ENCODE measurements at places on chromosomes 3 and 15. TPM values are rescaled to one million over a fixed set of nuclear protein-coding genes. Genes with fewer than 3 reads are reported as not detected.
A peak's percentile ranks its signal among the peaks of the same experiment; 100 is the strongest.

Gene SOX14
- total RNA-seq = not detected

Gene HACD3
- total RNA-seq = 27.3 TPM

Gene CEMIP
- total RNA-seq = 0.04 TPM

Gene SLC22A13
- total RNA-seq = 0.21 TPM

Gene SLC28A2
- total RNA-seq = not detected

GRCh38 chr3:73502609-73503583 is 121.8 kb downstream of the PDZRN3 start:
- DNase-seq = peak; percentile 77

- DNase-seq = no peak
Observed at GRCh38 chr15:83016906-83017305, 5.5 kb upstream of the C15orf40 start.

GRCh38 chr3:73493543-73494308 is 131.0 kb downstream of the PDZRN3 start:
- no peak for DNase-seq

DNA sequence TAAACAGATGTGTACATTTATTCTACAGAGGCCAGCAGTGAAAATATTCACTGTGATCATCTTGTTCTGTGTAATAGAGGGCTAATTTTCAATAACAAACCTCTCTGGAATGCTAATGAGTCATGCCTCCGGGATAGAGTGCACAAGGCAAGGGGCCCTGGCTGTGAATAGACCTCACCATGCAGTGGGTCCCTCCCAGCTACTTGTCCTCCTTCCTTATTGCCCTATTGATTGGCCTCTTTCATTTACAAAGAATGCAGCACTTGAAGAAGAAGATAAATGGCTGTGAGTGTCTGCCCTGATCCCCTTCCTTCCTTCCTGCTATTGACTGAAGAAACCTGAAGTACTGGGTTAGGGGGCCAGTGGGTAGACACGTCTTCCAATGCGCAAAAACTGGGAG is 436.3 kb downstream of the WDR72 start:
- DNase-seq = no peak

DNA sequence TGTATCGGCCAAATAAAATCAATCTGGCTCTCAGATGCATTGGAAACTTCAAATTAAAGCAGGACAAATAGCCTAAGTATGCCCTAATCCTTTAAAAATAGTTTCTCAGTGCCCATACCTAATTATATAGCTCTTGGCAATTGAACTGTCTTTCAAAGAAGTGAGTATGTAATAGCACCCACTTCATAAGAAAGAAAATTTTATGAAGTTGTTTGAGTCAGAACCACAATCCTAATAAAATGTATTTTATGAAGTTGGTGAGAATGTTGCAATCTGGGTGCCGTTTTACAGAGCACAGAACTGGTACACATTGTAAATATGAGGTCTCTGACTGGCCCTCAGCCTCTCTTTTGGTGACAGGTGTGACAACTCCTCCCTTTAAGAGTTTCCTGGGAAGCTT is 45.4 kb downstream of the EPHB1 start:
- DNase-seq = no peak

- no peak for DNase-seq
Observed at GRCh38 chr3:185473290-185473815, 25.5 kb downstream of the TMEM41A start.

- DNase-seq = no peak
Observed at GRCh38 chr3:188326968-188327367, 173.0 kb downstream of the LPP start.

GRCh38 chr3:4680871-4681300 is 187.7 kb downstream of the ITPR1 start:
- DNase-seq = no peak

DNA sequence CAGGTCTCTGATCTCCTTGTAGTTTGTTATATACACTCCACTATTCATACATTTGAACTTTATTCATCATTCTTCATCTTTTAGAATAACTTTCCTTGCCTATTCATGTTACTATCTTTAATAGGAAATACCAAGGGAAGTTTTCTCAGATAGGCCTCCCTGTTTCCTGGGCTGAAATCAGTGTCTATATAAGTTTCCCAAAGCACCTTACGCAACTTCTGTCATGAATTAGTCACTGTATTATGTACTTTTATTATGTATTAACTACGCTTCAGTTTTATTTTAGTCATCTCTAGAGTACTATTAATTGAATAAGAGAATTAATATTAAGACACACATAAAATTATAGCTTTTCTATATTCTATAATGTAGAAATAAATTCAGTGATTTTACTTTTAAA is 1481.5 kb downstream of the OTOL1 start:
- no peak for DNase-seq

- peak; percentile 19 for DNase-seq
Observed at GRCh38 chr3:114179575-114179974, 723 bp upstream of the DRD3 start.

DNA sequence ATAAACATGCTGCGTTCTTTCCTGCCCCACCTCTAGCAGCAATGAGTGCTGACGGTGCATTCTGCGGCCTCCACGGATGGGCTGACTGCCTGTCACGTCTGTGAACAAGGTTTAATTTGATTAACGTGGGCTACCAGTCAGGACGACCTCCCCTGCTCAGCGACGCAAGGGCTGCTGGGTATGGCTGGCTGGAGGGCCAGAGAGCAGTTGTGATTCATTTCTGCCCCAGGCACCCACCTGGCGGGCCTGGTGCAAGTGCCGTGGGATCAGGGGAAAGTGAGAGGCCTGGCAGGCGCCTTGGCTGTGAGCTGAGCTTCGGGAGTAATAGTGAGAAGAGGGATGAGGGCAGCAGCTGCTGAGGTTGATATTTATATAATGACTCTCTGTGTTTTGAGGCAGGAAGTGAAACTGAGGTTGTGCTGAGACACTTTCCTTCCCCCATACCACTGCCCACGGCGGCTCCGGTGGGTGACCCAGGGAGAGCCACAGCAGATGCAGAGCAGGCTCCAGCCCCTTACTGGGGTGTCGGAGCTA is 190.4 kb upstream of the BCL6 start:
- DNase-seq = peak; percentile 67

DNA sequence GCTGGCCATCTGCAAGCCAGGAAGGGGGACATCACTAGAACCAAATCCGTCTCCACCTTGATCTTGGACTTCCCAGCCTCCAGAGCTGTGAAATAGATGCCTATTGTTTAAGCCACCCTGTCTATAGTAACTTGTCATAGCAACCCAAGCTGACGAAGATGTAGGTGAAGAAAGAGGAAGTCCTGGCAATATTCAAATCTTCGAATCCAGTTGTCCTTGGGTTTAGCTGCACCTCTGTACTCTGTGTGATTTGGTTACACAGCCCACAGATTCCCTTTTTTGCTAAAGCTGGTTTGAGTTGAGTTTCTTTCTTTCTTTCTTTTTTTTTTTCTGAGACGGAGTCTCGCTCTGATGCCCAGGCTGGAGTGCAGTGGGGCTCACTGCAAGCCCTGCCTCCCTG is 68.0 kb upstream of the XCR1 start:
- DNase-seq = no peak

GRCh38 chr3:131540821-131541220 is 38.0 kb upstream of the MRPL3 start:
- DNase-seq = no peak

GRCh38 chr3:49712631-49713317 is 6.7 kb downstream of the AMIGO3 start:
- DNase-seq = no peak

DNA sequence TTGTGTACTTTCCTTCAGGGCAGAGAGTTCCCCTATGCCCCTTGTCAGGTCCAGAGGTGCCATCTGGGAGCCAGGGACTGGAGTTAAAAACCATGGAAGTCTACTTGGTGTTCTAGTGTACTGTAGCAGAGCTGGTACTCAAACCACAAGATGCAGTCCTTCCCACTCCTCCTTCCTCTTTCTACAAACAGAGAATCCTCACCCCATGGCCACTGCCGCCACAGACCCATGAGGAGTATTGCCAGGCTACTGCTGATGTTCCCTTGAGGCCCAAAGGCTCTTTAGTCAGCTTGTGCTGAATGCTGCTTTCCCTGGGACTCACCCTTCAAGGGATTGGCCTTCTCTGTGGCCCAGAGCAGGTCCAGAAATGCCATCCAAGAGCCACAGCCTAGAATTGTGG is 229.2 kb upstream of the ZPLD1 start:
- no peak for DNase-seq

DNA sequence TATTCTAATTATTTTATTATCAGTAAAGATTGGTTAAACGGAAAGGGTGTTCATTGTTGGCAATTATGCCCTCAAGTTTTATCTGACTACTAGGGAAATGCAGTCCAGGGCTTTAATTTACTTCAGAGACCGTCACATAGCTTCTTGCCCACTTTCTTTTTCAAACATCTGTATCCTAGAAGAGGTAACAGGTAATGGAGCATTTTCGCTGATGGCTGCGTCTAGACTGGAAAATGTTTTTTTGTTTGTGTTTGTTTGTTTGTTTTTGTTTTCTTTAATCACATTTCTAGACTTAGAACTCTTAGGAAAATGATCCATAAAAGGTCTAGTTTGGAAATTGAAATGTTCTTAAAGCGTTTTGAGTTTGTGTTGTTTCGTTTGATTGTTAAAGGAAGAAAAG is 71.4 kb downstream of the ANXA2 start:
- no peak for DNase-seq

- DNase-seq = no peak
Observed at GRCh38 chr3:176734146-176734545, 463.1 kb downstream of the TBL1XR1 start.

- DNase-seq = no peak
Observed at GRCh38 chr3:144039661-144040060, 68.0 kb downstream of the DIPK2A start.

DNA sequence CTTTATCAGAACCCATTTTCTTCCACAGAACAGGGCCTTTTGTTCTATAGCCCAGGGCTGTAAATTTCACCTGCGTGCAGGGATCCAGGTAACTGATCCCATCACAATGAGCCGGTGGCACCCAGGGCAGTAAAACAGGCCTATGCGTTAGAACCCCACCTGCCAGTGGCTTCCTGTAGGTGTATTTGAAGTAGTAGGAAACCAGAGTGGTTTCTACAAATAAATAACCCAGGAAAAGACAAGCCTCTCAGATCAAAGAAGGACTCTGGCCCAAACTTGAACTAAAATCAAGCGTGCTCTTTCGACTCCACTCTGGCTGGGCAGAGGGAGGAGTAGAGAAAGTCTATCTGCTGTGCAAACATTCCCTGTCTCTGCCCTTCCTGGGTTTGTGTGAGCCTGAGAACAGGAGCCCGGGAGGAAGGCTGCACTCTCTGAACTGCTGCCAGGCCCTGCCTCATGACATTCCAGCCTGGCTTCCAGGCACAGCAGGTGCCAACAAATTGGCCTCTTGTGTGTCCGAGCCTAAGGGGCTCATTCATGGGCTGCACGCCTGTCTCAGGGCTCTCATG is 77.7 kb downstream of the CEMIP start:
- no peak for DNase-seq

GRCh38 chr3:122665881-122666280 is 14.8 kb upstream of the PARP14 start:
- no peak for DNase-seq

GRCh38 chr15:82183121-82184031 is 79.2 kb downstream of the EFL1 start:
- DNase-seq = no peak

DNA sequence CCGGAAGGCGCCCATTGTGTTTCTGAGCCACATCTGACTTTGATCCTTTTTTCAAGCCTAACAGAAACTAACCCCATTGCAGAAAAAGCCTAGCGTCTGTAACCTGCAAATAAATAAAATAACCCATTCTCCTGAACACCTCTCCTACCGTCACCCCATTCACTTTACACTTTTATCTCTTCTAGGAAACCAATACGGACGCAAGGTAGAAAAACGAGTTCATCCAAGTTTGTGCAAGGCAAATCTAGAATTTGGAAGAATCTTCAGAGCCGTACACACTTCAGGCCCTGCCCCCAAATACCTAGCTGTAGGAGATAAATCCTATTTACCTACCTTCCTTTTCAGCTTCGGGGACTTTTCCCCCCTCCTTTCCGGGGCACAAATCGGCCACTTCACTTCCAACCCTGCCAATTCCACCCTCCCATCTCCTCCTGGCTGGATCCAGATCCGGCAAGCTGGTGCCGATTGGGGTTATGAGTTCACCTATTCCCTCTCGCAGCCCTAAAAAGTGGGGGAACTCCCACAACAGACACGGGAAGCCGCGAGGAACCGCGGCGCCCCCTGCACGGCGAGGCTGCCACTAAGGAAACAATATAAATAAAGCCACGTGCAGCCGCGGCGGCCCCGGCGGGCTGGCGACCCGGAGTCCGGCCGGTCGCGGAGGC is 987 bp downstream of the PRTG start:
- peak; percentile 23 for DNase-seq

- DNase-seq = peak; percentile 15
Observed at GRCh38 chr15:77542491-77543001, 90.2 kb downstream of the LINGO1 start.

- no peak for DNase-seq
Observed at GRCh38 chr15:74828835-74829234, 2.4 kb downstream of the CPLX3 start.

DNA sequence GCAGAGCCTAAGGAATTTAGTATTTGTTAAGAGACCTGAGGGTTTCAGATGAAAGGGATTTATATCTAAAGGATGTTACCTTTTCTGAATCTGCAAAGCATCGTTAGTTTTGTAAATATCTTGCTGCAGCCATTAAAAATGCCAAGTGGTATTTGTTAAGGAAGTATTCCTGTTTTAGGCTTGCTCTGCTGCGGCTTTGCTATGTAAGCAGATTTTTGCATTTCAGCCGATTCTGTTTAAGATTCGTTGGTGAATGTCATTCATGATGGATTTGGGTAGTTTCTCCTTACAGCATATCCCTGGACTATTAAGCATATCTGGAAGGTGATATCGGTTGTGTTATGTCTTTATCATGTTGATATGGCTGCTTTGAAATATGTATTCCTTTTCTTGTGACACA is 1.0 kb downstream of the USP8 start:
- no peak for DNase-seq
